ENCODE measurements at places on chromosomes 12 and 14. TPM values are rescaled to one million over a fixed set of nuclear protein-coding genes. Genes with fewer than 3 reads are reported as not detected.

Gene RFX4
- total RNA-seq: 2.1 TPM

Gene SYNDIG1L
- total RNA-seq: 1.6 TPM

Gene DPF3
- 1.0 TPM for total RNA-seq

Gene SLC6A13
- total RNA-seq: not detected

DNA sequence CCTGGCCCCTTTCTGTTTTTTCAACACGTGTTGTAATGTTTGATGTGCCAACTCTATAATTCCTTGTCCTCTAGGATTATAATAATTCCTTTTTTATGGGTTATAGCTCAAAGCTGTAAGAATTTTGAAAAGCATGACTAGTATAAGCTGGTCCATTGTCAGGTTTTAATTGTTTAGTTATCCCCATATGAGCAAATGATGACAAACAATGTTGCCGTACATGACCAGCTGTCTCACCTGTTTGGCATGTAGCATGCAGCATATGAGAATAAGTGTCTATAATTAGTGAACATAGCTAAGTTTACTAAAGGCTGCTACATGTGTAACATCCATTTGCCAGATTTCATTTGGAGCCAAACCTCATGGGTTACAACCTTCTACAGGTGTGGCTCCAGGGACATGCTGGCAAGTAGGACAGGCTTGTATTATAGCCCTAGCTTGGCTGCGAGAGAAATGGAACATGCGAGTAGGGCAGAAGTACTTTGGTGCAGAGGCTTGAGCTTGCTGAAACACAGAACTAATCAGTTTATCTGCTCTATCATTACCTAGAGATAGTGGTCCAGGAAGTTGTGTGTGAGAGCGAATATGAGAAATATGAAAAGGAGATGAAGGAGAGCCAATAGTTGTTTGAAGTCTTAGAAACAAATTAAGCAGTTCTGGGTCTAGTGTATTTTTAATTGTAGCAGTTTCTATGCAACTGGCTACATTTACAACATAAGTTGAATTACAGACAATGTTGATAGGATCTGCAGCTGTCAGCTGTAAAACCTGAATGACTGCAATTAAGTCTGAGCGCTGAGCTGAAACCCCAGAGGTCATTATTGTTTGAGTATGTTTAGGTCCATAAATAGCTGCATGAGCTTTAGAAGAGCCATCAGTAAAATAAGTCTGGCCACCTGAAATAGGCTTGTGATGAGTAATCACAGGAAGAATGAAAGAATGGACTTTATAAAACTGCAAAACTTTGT is 22.6 kb upstream of the MAPKAPK5 start:
- no peak overlapping the region for H3K4me3 ChIP-seq
- no peak for DNase-seq
- no peaks in the 10 kb centered on the region for H3K4me1 ChIP-seq
- no peaks in the 10 kb centered on the region for H3K36me3 ChIP-seq

DNA sequence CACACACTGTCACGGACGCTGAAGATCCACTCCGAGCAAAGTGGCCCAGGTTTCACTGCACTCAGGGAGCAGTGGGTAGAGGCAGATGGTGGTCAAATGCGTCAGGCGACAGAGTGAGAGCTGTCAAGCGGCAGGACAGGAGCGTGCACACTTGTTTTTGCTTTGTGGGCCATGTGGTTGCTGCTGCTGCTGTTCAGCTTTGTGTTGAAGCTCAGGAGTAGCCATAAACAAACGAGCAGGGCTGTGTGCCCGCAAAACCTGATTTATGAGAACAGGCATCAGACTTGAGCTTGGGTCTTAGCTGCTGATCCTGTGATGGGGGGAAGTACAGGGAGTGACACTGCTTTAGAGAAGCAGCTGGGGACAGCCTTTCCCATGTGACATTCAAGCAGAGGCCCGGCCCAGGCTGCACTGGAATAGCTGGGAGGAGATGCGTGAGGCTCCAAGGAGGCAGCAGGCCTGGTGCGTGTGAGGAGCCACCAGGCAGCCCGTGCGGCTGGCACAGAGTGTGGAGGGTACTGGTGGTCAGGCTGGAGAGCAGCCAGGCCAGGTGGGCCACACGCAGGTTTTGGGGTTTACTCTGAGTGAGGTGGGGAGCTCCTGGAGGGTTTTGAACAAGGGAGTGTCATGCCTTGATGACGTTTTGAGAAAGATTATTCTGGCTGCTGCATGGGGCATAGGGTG is 31.1 kb upstream of the ASPG start:
- DNase-seq: no peak
- no peak overlapping the region for H3K27ac ChIP-seq
- no peaks in the 10 kb centered on the region for H3K27me3 ChIP-seq
- no peak overlapping the region for H3K4me3 ChIP-seq
- no peaks in the 10 kb centered on the region for H3K36me3 ChIP-seq
- no peaks in the 10 kb centered on the region for H3K4me1 ChIP-seq

GRCh38 chr14:104094709-104095425 is 9.4 kb downstream of the ASPG start:
- DNase-seq: peak; percentile 80
- peak overlapping the region; percentile 29 for H3K4me3 ChIP-seq
- H3K36me3 ChIP-seq: no peaks in the 10 kb centered on the region
- peaks cover 5% of the 10 kb centered on the region for H3K4me1 ChIP-seq
- no peak overlapping the region for H3K27ac ChIP-seq

DNA sequence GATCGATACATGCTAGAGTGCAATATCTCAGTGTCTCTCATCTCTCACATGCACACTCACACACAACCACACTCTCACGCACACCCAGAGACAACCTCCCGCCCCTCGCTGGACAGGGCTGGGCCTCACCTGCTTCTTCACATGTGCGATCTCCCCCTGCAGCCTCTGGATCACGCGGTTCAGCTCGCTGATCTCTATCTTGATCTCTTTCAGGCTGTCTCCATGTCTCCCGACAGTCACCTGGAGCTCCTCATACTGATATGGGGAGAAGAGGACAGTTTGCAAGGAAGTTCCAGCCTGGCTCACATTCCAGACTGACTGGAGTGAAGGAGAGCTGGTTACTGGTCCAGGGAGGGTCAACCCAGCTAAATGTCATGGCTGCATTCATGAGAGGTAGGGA is 4.4 kb downstream of the KRT2 start:
- no peaks in the 10 kb centered on the region for H3K27me3 ChIP-seq
- no peaks in the 10 kb centered on the region for H3K4me1 ChIP-seq
- H3K27ac ChIP-seq: no peak overlapping the region
- no peaks in the 10 kb centered on the region for H3K36me3 ChIP-seq
- no peak overlapping the region for H3K4me3 ChIP-seq

DNA sequence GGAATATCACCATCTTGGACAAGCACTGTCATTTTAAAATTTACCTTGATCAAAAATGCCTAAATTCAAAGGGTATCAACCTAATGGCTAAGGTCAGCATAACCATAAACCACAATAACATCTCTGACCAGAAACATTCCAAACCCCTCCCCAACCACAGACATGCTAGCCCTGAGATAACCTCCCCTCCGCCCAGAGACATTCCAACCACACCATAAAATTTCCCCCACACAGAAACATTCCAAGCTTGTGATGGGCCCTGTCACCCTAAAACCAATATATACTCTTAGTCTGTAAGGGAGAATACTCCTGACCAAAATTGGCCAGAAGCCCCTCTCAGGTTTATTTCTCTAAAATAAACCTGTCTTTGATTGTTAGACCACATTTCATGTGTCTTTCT is 17.7 kb downstream of the EPYC start:
- peaks cover 69% of the 10 kb centered on the region for H3K27me3 ChIP-seq
- peaks cover 16% of the 10 kb centered on the region for H3K4me1 ChIP-seq
- no peaks in the 10 kb centered on the region for H3K36me3 ChIP-seq
- no peak overlapping the region for H3K4me3 ChIP-seq

DNA sequence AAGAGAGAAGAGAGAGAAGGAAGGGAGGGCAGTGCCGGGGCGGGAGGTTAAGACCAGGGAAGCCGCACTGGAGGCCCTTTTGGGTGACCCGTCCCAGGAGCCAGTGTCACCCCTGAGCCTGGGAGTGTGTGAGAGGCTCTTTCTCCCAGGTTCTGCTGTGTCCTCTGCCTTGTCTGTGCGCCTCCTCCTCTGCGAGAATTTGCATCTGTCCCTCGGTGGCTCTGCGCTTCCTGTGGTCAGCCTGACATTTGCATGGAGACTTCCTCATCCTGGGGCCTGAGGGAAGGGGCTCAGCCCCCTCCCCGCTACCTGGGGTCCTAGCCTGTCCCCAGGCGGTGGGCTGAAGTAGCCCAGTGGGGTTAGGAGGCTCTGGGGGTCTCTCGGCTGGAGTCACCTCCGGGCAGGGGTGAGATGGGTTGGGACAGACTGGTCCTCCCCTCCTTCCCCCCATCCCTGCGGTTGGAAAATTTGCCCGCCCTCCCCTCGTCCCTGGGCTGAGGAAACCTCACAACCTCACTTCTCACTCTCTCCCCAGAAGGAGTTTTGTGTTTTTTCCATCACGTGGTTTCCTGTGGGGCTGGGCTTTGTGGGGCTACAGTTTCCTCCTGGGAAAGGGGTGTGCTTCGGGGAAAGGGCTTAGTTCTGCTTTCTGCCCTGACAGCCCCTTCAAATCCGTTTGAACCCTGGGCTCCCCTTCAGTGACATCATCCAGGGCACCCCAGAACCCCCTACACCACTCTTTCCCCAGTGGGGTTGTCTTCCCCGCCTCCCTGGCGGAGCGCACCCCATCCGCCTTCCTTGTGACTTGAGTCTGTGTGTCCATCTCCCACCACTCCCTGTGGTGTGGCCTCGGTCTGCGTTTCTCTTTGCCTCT is 2.5 kb downstream of the PTPN6 start:
- no peaks in the 10 kb centered on the region for H3K36me3 ChIP-seq
- H3K27ac ChIP-seq: peak overlapping the region; percentile 50
- H3K4me3 ChIP-seq: no peak overlapping the region
- no peak for DNase-seq

DNA sequence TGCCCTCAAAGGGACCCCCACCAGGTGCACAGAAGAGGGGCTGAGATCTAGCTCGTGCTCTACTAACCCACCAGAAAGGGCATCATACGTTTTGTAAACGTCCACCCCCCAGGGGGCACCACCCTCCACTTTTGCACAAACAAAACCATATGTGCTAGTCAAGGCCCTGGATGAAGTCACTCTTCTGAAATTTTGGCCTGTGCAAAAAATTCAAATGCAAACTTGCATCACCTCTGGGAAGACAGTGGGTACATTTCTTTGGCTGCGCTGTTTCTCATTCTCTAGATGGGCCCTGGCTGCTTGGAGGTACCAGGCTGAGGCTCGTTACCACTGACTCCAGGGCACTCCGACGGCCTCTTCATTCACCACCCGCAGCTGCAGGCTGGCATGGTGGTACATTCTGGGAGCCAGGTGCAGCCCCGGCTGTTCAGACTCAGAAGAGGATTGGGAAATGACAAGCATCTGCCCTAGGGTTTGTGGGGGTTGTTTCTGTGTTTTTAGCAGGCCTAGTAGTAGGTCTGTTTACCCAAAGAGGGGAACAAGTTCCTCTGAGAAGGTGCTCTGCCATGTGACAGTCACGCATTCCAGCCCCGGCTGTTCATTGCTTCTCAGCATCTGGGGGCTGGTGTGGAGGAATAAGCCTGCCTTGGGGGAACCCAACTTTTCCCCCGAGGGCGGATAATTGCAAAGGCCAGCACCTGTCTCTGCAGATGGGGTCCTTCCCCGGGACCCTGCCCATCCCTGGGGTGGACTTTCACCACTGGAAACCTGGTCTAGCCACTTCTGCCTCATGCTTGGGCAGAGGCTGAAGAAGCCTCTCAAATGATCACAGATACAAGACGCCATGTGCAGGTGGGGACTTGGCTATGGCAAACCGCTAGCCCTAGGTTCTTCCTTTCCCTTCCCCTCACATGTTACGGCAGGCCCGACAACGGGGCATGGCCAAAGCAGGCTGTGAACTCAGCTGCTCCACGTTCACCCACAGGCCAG is 147.6 kb downstream of the DPF3 start:
- DNase-seq: no peak
- H3K27me3 ChIP-seq: no peaks in the 10 kb centered on the region
- H3K4me1 ChIP-seq: no peaks in the 10 kb centered on the region
- no peak overlapping the region for H3K27ac ChIP-seq
- no peak overlapping the region for H3K4me3 ChIP-seq
- H3K36me3 ChIP-seq: no peaks in the 10 kb centered on the region

- no peak for DNase-seq
- H3K27me3 ChIP-seq: no peaks in the 10 kb centered on the region
- no peak overlapping the region for H3K4me3 ChIP-seq
- no peak overlapping the region for H3K27ac ChIP-seq
Observed at GRCh38 chr12:80241576-80242273, 142.4 kb downstream of the OTOGL start.

DNA sequence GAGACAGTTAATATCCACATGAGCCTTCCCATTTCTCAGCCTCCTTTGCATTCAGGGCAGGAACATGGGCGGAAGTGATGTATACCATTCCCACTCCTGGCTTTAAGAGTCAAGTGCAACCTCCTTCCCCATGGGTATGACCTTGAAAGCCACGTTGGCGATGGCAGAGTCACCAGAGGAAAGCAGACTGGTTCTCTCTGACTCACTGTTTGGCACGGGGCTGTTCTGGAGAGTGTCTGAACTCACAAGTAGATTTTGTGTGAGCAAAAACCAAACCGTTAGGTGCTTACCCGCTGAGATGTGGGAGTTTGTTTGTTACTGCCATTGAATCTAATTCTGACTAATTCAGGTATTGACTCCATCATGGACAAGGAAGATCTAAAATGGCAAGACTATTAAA is 36.7 kb upstream of the PZP start:
- no peaks in the 10 kb centered on the region for H3K36me3 ChIP-seq
- H3K4me3 ChIP-seq: no peak overlapping the region
- no peaks in the 10 kb centered on the region for H3K4me1 ChIP-seq

DNA sequence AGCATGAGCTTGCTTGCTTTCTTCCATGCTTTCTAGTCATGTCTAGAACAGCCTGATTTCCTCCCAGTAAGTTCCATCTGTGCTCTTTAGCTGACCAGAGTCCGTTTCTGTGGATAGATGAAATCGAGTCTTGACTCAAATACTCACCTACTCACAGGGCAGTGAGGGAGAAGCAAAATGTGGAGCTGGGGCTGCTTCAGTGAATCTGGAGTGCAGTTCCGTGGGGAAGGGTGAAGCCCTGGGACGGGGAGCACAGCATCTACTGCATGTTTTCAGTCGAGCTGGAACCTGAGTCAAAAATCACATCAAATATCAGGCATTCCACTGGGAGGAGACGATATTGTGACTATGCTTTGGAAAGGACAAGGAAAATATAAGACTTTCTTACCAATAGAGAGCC is 70.3 kb upstream of the PRMT8 start:
- DNase-seq: peak; percentile 27
- H3K4me1 ChIP-seq: peaks cover 23% of the 10 kb centered on the region
- H3K27me3 ChIP-seq: 0 out of 2 replicates have a peak, but pooled peaks cover 7% of the 10 kb centered on the region
- H3K27ac ChIP-seq: no peak overlapping the region
- H3K36me3 ChIP-seq: no peaks in the 10 kb centered on the region
- H3K4me3 ChIP-seq: no peak overlapping the region

- H3K36me3 ChIP-seq: no peaks in the 10 kb centered on the region
- H3K4me3 ChIP-seq: no peak overlapping the region
- DNase-seq: no peak
- no peaks in the 10 kb centered on the region for H3K27me3 ChIP-seq
Observed at GRCh38 chr12:20211981-20212421, 156.3 kb upstream of the PDE3A start.

- no peaks in the 10 kb centered on the region for H3K27me3 ChIP-seq
- H3K4me3 ChIP-seq: no peak overlapping the region
- H3K36me3 ChIP-seq: no peaks in the 10 kb centered on the region
- DNase-seq: no peak
- no peak overlapping the region for H3K27ac ChIP-seq
Observed at GRCh38 chr14:100268591-100269207, 29.8 kb downstream of the YY1 start.

GRCh38 chr12:25401547-25402345 is 151.0 kb upstream of the KRAS start:
- no peaks in the 10 kb centered on the region for H3K36me3 ChIP-seq
- H3K4me1 ChIP-seq: no peaks in the 10 kb centered on the region
- no peak overlapping the region for H3K4me3 ChIP-seq
- no peak for DNase-seq
- H3K27ac ChIP-seq: no peak overlapping the region
